ENCODE measurements at places on chromosomes 2 and 18.
A peak's percentile ranks its signal among the peaks of the same experiment; 100 is the strongest.

DNA sequence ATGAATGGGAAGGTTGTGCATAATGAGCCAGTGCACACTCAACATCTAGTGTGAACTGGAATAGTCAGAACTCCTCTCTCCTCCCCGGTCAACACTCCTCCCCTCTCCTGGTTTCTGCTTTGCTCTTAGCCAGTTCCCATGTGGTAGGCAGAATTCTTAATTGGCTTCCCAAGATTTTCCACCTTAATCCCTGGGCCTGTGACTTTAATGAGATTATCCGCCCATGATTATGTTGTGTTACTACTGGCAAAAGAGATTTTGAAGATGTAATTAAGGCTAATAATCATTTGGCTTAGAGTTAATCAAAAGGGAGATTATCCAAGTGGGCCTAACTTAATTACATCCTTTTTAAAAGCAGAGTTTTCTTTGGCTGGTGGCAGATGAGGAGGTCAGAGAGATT, 34.2 kb upstream of the REV1 start:
- no peak for DNase-seq

DNA sequence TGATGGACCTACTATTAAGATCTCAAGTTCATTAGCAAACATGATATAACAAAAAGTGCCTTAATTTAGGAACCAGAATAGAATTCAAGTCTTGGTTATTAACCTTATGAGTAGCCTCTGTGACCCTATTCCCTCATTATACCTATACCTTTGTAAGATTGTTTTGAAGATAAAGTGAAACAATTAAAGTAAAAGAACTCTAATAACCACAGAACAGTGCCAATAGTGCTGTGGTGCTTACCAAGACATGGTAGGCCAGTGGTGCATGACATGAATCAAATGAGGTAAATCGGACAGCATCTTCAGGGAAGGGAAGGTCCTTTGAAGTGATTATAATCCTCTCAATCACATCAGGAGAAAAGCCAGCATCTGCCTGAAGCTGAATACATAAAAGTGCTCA, 36.4 kb downstream of the METTL4 start:
- DNase-seq, result no peak

- DNase-seq, result no peak
Measured at GRCh38 chr2:124566518-124566970, 541.5 kb downstream of the CNTNAP5 start.

DNA sequence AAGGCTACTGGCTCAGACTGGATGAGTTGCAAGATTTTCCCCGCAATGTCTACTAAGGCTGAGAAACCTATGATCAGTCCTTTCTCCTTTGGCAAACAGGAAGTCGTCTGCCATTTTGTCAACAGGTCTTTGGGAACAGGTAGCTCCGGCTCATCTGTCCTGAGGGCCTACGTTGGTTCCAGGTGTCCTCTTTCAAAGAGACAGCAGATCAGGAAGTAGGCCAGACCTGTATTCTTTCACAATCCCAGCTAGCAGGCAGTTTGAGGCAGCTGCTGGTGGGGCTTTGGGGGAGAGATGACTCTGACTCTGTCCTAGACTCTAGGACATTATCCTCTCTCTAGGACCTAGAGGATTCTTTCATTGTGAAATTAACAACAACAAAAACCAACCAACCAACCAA, 98.6 kb downstream of the ACTR2 start:
- no peak for DNase-seq

DNA sequence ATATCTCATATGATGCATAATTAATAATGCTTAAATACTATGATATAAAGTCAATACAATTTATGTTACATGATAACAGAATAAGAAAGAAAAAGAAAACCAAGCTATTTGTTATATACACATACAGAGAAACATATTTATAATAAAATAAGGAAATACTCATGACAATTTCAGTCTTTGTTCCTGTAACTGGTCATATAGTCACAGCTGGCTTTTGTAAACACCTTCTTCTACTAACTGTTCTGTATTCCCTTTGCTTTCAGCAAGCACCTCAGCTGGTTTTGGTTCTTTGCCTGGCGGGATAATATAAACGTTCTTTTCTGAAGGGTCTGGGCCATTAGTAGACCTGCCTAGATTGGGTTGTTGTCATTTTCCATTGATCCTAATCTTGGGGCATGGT, 158.5 kb downstream of the COPS8 start:
- DNase-seq, result no peak

- DNase-seq, result no peak
Measured at GRCh38 chr18:42174909-42175308, 219.9 kb downstream of the PIK3C3 start.

GRCh38 chr2:207711750-207712530, 500 bp downstream of the CCNYL1 start:
- peak; percentile 52 for DNase-seq

Measured in central memory CD4-positive, alpha-beta T cell (primary cell).